Stimulated activated CD4-positive, alpha-beta T cell treated with anti-CD3 and anti-CD28 coated beads, Interleukin-1b, Interleukin-23, amount 100 ng/mL, for 24 hours (primary cell): ENCODE measurements at places on chromosomes 7 and 10.

- no peak for DNase-seq
Measured at GRCh38 chr7:76063525-76063924, 15.6 kb downstream of the MDH2 start.

- no peak for DNase-seq
Measured at GRCh38 chr10:61100887-61101286, 156.9 kb upstream of the RHOBTB1 start.

- no peak for DNase-seq
Measured at GRCh38 chr10:72418679-72419078, 64.0 kb upstream of the DNAJB12 start.

DNA sequence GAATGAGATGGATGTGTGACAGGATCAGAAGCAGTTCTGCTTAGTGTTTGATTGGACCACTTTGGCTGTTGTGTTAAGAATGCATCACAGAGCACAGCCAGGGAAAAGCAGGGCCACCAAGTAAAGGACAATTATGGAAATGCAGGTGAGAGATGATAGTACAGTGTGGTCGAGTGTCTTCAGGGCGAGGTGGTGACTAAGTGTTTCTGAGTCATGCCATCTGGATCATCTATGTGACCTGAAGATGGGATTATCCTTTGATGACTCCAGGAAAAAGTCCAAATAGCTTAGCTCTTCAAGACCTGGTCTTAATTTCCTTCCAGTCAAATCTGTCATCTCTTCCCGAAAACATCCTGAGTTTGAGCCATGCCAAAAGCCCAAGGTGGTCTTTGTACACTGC lies 523.2 kb upstream of the IGFBP3 start:
- no peak for DNase-seq

DNA sequence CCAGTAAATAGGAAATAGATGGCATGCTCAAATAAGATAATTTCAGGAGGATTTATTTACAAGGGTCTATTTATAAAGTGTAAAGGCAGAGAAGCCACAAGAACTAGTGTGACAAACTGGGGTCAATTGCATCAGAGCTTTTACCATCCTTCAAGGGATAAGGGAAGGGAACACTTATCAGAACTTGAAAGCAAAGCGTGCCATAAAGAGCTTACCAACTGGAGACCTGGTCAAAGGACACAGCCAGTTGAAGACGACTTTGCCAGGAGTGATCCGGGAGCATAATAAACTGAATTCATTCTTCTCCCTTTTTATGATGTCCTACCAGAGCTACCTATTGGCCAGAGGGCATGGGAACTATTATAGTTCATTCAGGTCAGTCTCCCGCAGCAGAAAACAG lies 3.2 kb upstream of the PPP1R3A start:
- DNase-seq: no peak

- no peak for DNase-seq
Measured at GRCh38 chr7:15920953-15921352, 234.5 kb upstream of the MEOX2 start.

DNA sequence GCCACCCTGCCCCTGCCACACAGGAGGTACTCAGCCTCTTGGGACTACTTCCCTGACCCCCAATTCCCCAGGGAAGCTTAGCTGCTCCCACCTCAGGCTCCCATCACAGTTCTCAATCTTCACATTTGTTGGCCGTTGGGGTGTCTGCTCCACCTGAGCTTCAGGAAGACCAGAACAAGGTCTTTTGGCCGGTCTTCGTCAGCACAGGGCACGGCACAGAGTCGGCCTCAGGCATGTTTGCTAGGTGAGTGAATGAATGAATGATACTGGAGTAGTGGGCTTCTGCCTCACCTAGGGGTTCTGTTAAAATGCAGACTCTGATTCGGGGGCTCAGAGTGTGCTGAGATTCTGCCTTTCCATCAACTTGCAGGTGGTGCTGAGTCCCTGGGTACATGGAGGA lies 20.3 kb downstream of the GPRIN2 start:
- DNase-seq: no peak

GRCh38 chr7:137652721-137653120 lies 194.1 kb downstream of the DGKI start:
- no peak for DNase-seq

DNA sequence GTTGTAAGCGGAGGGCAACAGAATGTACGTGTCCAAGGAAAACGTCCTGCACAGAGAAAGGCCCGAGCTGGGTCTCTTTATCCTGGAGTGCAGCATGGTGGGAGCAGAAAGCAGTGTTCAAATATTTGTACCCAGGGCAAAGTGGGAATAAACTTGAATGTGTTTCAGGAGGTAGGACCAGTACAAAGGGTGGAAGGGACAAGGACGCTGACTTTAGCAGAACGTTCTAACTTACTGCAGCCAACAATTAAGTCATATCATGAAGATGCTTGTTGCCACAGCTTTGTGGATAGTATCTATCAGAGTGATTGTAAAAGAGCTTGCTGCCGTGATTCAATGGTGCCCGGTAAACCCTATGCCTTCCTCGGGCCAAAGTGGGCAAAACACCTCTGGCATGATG lies 30.5 kb upstream of the ZC3HAV1L start:
- no peak for DNase-seq

GRCh38 chr10:103692436-103692951 lies 162.9 kb downstream of the SH3PXD2A start:
- no peak for DNase-seq

DNA sequence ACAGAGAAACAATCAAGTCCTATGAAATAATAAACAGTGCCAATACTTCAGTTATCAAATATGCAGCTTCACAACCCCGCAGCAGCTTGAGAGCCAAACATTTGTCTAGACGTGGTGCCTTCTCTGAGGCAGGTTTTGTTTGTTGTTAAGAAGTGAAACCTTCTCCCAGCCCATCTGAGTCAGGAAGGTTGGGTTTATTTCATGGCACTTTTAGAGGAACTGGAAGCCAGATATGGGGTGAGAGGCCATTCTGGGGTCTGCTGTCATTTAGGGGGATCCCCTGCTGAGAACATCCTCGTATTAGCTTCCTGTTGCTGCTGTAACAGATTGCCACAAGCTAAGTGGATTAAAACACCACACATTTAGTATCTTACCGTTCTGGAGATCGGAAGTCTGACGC lies 113.6 kb downstream of the GRK5 start:
- no peak for DNase-seq

DNA sequence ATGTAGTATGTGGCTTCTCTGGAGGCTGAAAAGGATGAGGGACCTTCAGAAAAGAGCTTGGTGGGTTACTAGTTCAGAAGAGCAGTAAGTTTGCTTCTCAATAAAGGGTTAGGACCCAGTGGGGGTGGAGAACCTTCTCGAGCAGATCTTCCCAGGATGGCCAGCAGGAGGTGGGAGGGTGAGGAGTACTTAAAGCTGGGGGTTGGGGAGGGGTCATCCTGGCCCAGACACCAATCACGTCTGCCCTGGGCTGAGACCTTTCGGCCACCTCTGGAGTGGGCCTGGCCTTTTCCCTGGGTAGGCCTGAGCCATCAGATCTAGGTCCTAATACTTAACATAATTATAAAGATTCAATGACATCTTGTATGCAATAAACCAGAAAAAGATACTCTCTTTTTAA lies 149.0 kb upstream of the TCF7L2 start:
- no peak for DNase-seq

GRCh38 chr7:141421306-141421705 lies 129.9 kb upstream of the AGK start:
- DNase-seq: no peak

- DNase-seq: no peak
Measured at GRCh38 chr10:61870526-61870895, 31.0 kb upstream of the ARID5B start.

DNA sequence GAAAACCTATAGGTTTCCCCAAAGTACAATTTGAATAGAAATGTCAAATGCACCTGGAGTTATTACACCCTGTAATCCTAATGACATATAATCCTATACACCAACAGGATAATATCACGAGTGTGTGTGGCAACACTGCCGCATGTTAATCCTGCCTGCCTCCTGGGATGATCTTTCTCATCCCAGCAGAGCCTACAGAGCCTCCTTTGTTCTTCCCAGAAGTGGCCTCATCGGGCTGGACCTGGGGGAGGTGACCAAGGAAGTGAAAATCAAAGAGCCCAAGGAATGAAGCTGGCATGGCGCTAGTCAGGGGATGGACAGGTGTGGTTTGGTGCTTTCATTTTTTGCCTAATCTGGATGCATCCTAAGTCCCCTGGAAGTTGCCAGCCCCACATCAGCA lies 29.5 kb upstream of the LEP start:
- DNase-seq: no peak

DNA sequence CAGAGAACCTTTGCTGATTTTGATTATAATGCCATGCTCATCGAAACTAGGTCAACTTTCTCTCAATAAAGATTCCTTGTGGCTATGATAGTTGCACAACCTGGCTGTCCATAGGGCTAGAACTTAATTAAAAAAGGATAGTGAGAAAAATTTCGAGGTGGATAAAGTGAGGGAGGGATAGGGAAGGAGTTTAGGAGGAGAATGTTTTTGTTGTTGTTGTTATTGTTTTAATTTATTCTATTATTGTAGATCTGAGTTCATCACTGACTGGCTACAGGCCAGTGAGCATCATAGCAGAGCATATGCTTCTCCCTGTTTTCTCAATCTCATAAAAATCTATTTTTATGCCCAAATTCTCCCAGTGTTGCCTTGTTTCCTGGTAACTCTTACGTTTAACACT lies 688.7 kb upstream of the GRM3 start:
- DNase-seq: no peak

DNA sequence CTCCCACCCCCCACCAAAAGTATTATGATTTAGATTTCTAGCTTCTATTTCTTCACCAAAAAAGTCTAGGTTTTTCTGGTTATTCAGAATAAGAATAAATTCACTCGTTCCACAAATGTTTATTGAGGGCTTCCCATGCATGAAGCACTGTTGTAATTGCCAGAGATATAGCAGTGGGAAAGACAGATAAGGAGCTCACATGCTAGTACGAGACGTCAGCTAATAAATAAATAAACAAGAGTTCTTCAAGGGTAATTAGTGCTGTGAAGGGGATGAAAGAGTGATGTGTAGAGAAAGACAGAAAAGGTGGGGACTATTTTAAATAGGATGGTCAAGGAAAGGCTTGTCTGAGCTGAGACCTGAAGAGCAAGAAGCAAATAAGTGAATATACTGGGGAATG lies 38.1 kb upstream of the SEPTIN7 start:
- no peak for DNase-seq

- DNase-seq: no peak
Measured at GRCh38 chr7:159102681-159103381, 41.8 kb downstream of the VIPR2 start.

DNA sequence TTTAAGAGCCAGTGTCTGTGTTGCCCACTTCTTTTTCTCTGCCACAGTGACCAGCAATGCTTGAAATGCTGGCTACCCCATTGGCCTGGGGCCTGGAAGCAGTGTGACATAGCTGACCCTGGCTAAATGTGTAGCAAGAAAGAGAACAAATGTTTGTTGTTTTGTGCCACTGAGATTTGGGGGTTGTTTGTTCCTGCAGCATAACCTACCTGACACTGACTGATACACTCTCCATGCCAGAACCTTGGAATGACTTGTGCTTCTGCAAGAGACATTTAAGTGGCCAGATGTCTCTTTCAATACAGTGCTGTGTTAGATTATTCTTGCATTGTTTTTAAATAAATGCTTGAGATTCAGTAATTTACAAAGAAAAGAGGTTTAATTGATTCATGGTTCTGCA lies 411.5 kb downstream of the TYW1 start:
- DNase-seq: no peak

DNA sequence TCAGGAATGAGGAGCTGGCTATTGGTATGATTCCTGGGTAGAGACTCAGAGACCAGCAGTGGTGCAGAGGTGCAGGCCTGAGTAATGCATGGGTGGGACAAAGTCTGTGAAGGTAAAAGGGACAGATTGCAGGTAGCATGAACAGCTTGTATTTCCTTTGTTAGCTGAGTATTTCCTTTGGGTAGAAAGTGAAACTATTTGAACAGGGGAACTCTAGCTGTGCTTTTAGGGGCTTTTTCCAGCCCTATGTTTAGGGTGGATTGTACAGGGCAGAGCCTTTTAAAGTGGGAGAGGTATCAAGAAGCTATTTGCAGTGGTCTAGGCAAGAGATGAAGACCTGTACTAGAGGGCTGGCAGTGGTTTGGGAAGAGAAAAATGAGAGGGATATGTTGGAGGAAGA lies 739.9 kb downstream of the REEP3 start:
- DNase-seq: no peak

DNA sequence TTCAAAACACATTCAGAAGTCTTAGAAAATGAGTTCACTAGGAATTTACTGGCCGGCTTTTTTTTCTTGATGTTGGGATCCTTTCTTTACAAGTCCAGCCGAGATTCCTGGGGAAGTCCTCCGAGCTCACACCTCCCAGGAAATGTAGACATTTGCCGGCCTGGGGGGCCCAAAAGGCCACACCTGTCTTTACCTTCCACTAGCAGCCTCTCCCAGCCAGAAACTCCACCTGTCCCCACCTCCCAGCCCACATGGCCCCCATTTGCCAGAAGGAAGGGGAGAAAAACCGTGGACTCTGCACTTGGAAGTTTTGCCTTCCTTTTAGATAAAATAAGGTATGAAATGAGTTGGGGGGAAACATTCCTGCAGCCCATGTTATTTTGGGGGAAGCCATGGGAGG lies 27.6 kb upstream of the EMX2 start:
- DNase-seq: no peak

DNA sequence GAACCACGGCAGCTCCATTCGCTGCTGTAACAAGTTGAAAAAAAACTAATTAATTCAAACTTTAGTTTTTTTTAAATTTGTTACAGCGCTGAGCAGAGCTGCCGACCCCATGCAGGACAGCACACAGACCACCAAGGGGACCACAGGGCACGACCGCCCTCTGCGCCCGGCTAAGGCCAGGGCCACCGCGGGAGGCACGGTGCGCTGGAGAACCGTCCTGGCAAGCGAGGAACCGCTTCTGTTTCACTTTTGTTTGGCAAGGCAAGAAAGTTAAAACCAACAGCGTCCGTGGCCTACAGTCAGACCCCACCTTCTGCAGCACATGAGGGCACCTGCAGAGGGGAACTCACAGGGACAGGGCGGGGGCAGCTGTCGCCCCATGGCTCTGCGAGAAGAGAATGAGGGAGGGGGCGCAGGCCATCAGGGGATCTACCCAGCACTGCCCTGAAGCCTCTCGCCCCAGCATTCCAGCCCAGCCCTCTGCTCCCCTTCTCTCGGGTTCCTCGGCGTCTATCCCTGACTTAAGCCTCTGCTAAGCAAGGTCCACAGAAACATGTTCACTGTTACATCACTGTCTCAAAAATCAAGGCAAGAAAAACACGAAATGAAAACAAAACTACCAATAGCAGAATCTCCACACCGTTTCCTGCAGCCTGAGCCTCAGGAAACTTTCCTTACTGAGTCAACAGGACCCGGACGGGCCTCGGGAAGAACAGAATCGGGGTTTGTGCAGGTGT lies 204.4 kb downstream of the DIP2C start:
- no peak for DNase-seq
